ENCODE measurements at places on chromosomes 16 and 17.

DNA sequence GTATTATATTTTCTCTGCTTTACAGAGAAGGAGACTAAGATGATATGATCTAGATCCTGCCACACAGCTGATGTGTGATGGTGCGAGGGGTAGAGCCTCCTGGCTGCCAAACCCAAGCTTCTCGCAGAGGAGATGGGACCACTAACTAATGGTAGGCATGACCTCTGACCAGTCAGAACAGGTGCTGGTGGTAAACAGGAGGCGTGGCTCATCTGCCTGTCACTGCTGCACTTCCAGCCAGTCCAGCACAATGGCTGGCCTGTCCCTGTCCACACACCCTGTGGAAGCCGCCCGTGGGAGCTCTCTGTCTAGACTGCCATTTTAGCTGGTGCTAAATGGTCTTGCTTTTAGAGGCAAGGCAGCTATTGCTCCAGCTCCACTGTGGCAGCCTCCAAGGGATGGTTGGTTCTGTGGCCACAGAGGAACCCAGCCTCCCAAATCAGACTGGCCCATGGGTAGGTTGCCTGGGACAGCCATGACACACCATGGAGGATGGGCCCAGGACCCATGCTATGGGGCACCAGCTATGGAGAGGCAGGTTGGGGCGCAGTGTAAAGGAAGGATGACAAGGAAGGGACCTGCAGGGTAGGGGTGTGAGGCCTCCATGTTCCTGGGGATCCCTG, 86.7 kb downstream of the KSR1 start:
- DNase-seq, result no peak

DNA sequence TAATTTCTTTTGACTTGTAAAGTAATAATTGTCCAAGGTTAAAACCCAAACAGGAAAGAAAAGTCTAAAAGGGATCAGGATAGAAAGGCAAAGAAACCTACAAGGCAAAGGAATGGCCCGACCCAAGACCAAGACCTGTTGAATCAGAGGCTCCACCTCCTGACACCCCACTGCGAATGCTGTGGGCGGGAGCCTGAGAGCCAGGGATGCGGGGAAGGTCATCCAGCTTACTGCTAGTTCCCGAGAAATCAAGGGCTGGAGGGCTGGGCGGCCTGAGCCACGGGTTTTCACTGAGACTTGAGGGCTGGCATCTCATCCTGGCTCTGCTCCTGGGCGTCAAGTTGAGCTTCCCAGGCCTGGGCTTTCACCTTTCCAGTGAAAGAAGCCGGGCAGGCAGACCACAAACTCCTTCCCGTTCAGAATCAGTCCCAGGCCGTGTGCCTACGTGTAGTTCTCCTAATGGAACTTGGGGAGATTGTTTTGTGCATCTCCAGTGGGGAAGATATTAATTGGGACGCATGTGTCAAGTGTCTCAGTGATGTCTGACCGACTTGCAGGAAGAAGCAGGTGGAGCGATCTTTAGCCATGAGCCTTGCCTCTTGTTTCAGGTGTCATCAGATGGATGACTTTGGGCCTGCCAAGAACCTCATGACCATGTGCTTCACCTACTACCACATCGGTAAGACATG, 36.9 kb downstream of the CIBAR2 start:
- no peak for DNase-seq

- DNase-seq, result no peak
These were observed 102.4 kb downstream of the CCT6B start for GRCh38 chr17:34858591-34859565.

DNA sequence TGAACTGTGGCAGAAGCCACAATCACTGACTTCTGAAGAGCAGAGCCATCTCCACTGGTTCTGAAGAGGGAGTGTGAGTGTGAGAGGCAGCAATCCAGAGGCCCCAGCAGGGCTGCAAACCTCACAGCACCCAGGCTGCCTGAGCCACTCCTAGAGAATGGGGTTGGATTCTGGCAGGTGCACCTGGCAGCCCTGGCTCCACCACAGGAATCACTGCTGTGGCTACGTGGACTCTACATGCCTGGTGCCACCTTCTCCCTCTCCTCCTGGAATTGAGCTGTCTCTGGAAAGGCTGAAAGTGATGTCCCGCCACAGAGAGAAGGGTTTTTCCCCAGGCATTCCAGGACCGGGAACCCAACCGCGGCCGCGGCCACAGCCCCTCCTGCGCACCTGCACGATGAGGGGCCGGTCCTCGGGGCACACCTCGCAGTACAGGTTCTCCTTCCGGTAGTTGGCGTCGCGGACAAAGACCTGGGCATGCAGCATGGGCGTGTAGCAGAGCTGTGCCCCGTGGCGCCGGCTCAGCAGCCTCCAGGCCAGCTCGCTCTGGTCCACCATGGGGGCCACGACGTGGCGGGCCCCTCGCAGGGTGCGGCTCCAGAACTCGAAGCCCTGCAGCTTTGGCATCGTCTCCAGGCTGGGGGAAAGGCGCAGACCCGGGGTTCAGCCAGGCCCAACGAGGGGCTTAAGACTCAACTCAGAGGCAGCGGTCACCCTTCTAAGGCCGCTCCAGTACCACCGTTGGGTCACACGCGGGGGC, 991 bp downstream of the DUS1L start:
- peak; percentile 4 for DNase-seq

GRCh38 chr17:50188921-50189549, 12.4 kb downstream of the COL1A1 start:
- DNase-seq, result no peak

DNA sequence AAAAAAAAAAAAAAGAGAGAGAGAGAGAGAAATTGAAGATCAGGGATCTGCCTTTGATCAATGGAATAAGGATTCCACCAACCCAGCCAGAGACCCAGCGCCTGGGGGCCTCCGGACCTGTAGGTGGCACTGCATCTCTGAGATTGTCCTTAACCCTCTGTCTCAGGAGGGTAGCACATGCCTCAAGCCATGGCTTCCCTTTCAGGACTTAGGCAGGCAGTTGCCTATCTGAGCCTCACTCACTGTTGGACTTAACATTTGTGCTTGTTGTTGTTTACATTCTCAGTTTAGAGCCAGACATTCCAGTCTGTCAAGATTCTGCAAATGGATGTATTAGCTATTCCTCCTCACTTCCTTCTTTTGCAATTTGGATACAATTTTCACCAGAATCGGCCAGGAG, 5.1 kb upstream of the SCNN1B start:
- DNase-seq, result no peak

DNA sequence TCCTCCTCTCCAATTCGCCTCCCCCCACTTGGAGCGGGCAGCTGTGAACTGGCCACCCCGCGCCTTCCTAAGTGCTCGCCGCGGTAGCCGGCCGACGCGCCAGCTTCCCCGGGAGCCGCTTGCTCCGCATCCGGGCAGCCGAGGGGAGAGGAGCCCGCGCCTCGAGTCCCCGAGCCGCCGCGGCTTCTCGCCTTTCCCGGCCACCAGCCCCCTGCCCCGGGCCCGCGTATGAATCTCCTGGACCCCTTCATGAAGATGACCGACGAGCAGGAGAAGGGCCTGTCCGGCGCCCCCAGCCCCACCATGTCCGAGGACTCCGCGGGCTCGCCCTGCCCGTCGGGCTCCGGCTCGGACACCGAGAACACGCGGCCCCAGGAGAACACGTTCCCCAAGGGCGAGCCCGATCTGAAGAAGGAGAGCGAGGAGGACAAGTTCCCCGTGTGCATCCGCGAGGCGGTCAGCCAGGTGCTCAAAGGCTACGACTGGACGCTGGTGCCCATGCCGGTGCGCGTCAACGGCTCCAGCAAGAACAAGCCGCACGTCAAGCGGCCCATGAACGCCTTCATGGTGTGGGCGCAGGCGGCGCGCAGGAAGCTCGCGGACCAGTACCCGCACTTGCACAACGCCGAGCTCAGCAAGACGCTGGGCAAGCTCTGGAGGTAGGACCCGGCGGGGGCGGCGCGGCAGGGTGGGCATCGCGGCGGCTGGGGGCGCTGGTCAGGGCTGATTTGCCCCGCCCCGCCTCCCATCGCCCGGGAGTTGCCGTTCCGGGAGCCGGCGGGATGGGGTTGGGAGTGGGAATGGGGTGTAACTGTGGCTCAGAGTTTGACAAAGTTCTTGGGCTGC, 567 bp downstream of the SOX9 start:
- no peak for DNase-seq

GRCh38 chr17:75898791-75899190, 2.0 kb upstream of the TRIM65 start:
- no peak for DNase-seq

- DNase-seq, result no peak
These were observed 4.0 kb downstream of the SUPT6H start for GRCh38 chr17:28665994-28666393.

GRCh38 chr16:2976201-2976600, 4.0 kb downstream of the PKMYT1 start:
- DNase-seq, result no peak
